Left colon (tissue), 2 donors: ENCODE measurements at places on chromosomes 13 and 19.

DNA sequence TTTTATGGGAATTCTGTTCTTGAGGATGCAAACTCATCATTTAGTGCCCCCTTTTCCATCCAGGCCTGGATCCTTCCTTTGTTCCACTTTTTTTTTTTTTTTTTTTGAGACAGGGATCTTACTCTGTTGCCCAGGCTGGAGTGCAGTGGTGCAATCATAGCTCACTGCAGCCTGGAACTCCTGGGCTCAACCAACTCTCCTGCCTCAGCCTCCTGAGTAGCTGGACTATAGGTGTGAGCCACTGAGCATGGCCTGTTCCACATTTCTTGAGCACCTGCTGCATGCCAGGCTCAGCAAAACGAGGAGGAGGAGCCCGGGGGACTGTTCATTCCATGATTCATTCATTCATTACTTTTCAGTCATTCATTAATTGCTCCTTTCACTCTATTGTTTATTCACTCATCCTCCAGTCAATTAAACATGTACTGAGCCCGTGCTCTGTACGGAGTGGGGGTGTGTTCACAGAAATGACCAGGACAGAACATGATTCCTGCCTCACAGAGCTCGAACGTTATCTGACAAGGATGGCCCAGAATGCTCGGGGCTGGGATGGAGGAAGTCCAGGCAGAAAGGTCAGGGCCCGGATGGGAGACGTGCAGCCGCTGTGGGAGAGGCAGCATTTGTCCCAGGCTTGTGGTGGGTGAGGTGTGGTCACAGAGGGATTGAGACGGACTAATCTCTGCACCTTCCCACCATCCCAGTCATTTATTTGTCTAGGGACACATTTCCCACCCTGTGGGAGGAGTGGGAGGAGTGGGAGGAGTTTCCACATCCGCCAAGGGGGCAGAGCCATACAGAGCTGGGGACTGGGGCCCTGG is 51.2 kb upstream of the SHKBP1 start:
- DNase-seq = no peak

GRCh38 chr13:82713687-82714405 is 1168.4 kb downstream of the SLITRK1 start:
- DNase-seq = no peak

DNA sequence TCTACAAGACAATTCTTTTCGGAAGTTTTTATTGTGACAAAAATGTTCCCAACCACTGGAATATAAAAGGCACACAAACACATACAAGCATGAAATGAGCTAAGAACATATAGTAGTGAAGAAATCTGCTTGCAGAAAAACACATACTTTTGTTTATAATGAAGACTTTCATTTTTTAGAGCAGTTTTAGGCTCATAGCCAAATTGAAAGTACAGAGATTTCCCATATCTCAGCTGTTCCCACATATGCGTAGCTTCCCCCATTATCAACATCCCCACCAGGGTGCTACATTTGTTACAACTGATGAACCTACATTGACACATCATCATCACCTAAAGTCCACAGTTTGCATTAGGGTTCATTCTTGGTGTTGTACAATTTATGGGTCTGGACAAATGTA is 249.4 kb downstream of the KCTD12 start:
- no peak for DNase-seq

DNA sequence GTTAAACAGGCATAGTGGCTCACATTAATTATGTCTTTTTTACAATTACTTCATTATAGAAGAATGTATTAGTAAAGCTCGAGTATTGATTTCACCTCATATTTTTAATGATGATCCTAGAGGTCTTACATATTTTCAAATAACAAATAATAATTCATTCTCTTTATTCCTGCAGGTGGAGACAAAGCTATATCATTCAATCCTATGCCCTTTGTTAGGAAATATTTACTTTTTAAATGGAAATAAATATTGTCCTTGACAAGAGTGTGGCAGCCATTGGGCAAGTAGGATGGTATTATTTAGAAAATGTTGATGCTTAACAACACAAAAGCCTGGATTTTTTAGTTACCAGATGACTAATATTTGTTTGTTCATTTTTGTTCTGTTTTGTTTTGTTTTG is 127.6 kb downstream of the COG6 start:
- no peak for DNase-seq
